ENCODE measurements at places on chromosomes 6 and 20. TPM values are rescaled to one million over a fixed set of nuclear protein-coding genes. Genes with fewer than 3 reads are reported as not detected.

Gene FOXF2
- not detected for total RNA-seq

- peaks cover 23% of the 10 kb centered on the region for H3K4me1 ChIP-seq
- H3K4me3 ChIP-seq, result no peak overlapping the region
- DNase-seq, result no peak
These were observed 333.0 kb downstream of the CD83 start for GRCh38 chr6:14450578-14450977.

- no peak overlapping the region for H3K4me3 ChIP-seq
- no peaks in the 10 kb centered on the region for H3K27me3 ChIP-seq
- no peaks in the 10 kb centered on the region for H3K4me1 ChIP-seq
- H3K36me3 ChIP-seq, result no peaks in the 10 kb centered on the region
- no peak for DNase-seq
- H3K27ac ChIP-seq, result no peak overlapping the region
These were observed 93.5 kb downstream of the ESR1 start for GRCh38 chr6:151901009-151901411.

Gene TRAPPC3L
- total RNA-seq, result not detected

DNA sequence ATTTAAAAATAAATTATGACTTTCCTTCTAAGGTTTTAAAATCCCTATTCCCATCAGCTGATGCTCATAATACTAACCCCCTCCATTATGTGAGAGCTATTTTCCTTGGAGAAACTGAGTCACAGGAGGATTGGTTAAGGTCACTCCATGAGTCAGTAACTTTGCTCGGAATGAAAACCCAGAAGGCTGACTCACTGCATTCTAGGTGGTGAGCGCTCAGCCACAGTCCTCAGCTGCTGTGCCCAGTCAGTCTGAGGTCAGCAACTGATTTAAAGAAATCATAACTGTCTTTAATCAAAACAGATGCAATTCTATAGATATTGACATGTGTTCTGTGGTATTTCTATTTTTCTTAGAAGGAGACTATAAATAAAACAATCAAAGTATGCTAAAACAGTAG, 359.2 kb downstream of the GJA1 start:
- no peaks in the 10 kb centered on the region for H3K36me3 ChIP-seq
- no peaks in the 10 kb centered on the region for H3K4me1 ChIP-seq
- H3K27me3 ChIP-seq, result no peaks in the 10 kb centered on the region

GRCh38 chr6:113901482-113901881, 44.3 kb downstream of the MARCKS start:
- H3K4me3 ChIP-seq, result no peak overlapping the region
- H3K27me3 ChIP-seq, result no peaks in the 10 kb centered on the region
- no peak for DNase-seq

GRCh38 chr20:20491110-20491783, 123.3 kb downstream of the INSM1 start:
- H3K36me3 ChIP-seq, result peaks cover 66% of the 10 kb centered on the region
- no peaks in the 10 kb centered on the region for H3K27me3 ChIP-seq
- DNase-seq, result no peak
- H3K27ac ChIP-seq, result no peak overlapping the region

DNA sequence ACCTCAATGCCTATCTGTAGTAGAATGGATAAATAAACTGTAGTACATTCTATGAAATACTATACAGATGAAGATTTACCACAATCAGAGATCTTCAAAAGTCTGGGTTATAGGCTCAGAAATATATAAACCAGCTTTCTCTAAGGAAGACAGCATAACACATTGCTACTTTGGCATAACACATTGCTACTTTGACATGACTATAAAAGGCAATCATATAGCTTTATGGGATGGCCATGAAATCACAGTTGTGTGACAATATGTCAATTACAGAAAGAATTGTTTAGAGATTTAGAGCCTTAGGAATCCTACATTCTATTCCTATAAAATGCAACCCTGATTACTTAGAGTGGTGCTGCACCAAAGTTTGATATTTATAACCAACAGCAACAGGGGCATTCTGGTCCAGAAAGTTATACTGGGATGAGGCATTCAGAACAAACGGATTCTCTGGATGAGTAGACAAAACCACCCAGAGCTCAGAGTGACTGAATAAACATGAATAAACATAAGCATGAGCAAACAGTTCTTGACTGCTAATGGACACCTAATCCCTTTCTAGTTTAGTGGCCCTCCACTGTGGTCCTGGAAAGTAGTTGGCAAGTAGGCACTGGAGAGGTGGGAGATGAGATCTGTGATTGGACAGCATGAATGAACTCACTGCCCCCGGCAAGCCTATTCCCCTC, 12.0 kb downstream of the TTI1 start:
- no peak for DNase-seq
- H3K36me3 ChIP-seq, result peaks cover 28% of the 10 kb centered on the region
- H3K4me1 ChIP-seq, result no peaks in the 10 kb centered on the region
- H3K27me3 ChIP-seq, result no peaks in the 10 kb centered on the region
- no peak overlapping the region for H3K4me3 ChIP-seq
- H3K27ac ChIP-seq, result no peak overlapping the region

DNA sequence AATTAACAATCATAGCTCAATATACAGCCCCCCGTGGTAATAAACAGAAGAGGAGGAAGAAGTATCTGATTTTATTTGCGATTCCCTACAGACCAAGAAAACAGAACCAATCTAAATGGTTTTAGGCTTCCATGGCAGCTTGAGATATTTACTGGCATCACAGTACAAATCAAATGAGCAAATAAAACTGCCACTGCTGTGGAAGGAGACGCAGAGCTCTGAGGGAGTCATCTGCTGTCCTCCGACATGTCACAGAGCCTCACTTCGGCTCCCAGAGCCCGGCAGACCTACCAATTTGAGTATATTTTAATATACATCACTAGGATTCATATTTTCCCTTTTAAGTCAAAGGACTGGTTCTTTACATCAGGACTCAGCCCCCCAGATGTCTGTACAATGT, 145.2 kb upstream of the KCNQ5 start:
- no peak overlapping the region for H3K4me3 ChIP-seq
- DNase-seq, result no peak
- no peaks in the 10 kb centered on the region for H3K4me1 ChIP-seq
- no peak overlapping the region for H3K27ac ChIP-seq
- no peaks in the 10 kb centered on the region for H3K27me3 ChIP-seq
- no peaks in the 10 kb centered on the region for H3K36me3 ChIP-seq

DNA sequence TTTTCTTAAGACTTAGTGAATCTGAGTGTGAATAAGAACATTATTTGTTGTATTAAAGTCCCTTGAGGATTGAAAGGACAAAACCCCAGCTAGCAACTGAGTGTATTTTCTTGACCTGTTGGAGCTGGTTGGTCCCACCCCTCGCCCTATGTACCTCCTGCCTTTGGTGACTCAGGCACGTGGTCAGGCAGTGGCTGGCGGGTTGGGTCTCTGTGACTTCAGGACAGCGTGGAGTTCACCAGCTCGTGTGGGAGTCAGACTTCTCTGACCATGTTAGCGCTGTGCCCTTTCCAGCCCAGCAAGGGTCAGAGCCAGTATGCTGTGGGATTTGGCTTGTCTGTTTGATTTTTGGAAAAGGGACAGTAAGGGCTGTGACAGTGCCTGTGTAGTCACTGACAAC, 93.7 kb downstream of the SSR1 start:
- no peaks in the 10 kb centered on the region for H3K27me3 ChIP-seq
- H3K4me3 ChIP-seq, result no peak overlapping the region
- DNase-seq, result no peak

Gene CEP162
- total RNA-seq, result 8.1 TPM

Gene MAVS
- 49.2 TPM for total RNA-seq

Gene ZFP57
- not detected for total RNA-seq

GRCh38 chr20:43717616-43717995, 9.2 kb downstream of the GTSF1L start:
- H3K4me3 ChIP-seq, result no peak overlapping the region
- H3K27ac ChIP-seq, result no peak overlapping the region
- H3K36me3 ChIP-seq, result no peaks in the 10 kb centered on the region

Gene PHF3
- total RNA-seq, result 141 TPM

Gene MYLK4
- total RNA-seq, result 0.24 TPM

Gene RSPH4A
- total RNA-seq, result 0.62 TPM

Gene UCKL1
- 48.9 TPM for total RNA-seq

DNA sequence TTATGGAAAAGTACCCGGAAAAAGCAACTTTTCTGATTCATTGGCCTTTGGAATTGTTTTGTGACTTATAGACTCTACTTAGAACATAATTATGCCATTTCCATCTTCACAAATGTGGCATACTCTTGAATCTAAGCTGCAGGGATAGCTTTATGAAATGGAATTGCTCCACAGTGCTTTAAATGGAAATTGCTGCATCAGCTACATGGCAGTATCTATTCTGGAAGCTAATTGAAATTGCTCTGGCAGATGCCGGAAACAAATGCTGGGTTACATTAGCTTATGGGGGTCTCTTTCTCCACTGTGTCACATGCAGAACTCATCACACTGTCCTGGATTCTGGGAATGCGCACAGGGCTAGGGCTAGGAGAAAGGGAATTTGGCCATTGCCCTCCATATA, 108.9 kb downstream of the SAMD5 start:
- H3K4me3 ChIP-seq, result no peak overlapping the region
- DNase-seq, result no peak
- H3K36me3 ChIP-seq, result no peaks in the 10 kb centered on the region

DNA sequence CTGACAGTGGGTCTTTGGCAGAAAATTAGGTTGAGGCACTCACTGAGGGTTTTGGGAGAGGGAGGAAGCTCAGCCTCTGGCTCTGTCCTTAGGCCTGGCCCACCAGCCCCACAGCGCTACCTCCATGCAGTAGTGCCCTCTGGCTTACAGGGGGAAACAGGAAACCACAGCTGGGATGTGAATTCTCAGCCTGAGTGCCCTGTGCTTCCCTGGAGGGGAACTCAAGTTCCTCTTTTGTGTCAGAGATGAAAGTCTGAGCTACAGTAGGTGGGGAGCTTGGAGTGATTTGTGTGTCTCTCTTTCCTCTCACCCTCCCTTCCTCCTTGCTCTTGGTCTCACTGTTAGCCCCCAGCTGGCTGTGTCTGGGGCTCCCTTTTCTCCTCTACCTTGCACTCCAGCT, 48.2 kb upstream of the BLCAP start:
- H3K4me3 ChIP-seq, result no peak overlapping the region

DNA sequence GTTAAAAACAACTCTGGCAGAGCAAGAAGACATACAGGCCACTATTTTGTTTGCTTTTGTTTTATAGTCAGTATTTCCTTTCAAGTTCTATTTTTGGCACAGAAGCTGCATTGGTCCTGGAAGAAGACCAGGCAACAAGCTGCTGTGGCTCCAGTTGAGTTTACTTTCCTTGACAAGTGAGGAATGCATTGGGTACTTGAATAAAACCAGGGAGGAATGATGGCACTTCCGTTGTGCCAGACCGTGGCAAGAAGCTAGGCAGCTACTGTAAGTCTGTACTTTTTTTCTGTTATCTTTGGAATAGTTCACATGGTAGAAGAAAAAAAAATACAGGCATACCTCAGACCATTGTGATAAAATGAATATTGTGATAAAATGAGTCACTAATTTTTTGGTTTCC, 66.3 kb downstream of the NCOA3 start:
- peaks cover 4% of the 10 kb centered on the region for H3K4me1 ChIP-seq
- no peak overlapping the region for H3K4me3 ChIP-seq
- DNase-seq, result no peak
- no peaks in the 10 kb centered on the region for H3K36me3 ChIP-seq
- H3K27ac ChIP-seq, result no peak overlapping the region
- no peaks in the 10 kb centered on the region for H3K27me3 ChIP-seq

Gene KCNK5
- total RNA-seq, result not detected

DNA sequence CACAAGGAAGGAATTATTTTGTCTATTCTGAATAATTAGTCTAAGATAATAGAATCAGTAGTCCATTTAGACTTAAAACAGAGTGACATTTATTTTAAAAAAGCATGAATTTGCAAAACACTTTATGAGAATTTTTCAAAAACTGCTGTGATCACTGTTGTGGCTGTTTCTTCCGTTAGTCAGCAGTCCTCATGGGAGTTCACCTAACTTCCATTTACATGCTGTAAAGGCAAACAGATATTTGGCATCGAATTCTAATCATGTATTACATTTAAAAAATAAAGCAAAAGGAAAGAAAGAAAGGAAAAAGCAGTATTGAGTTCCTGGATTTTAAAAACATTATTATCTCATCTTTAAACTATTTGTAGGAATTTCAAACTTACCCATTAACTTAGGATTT, 111.8 kb downstream of the MTHFD1L start:
- H3K27ac ChIP-seq, result no peak overlapping the region
- H3K36me3 ChIP-seq, result no peaks in the 10 kb centered on the region
- DNase-seq, result no peak
- no peaks in the 10 kb centered on the region for H3K4me1 ChIP-seq
- H3K27me3 ChIP-seq, result no peaks in the 10 kb centered on the region

GRCh38 chr6:32967151-32968091, 973 bp upstream of the BRD2 start:
- H3K27me3 ChIP-seq, result no peaks in the 10 kb centered on the region
- H3K4me1 ChIP-seq, result peaks cover 31% of the 10 kb centered on the region

GRCh38 chr20:51034988-51035656, 12.2 kb upstream of the KCNG1 start:
- H3K27me3 ChIP-seq, result no peaks in the 10 kb centered on the region
- H3K4me3 ChIP-seq, result no peak overlapping the region
- no peak for DNase-seq
- H3K27ac ChIP-seq, result no peak overlapping the region
- H3K4me1 ChIP-seq, result no peaks in the 10 kb centered on the region

Gene PDYN
- not detected for total RNA-seq

Gene AGER
- total RNA-seq, result 45.5 TPM

DNA sequence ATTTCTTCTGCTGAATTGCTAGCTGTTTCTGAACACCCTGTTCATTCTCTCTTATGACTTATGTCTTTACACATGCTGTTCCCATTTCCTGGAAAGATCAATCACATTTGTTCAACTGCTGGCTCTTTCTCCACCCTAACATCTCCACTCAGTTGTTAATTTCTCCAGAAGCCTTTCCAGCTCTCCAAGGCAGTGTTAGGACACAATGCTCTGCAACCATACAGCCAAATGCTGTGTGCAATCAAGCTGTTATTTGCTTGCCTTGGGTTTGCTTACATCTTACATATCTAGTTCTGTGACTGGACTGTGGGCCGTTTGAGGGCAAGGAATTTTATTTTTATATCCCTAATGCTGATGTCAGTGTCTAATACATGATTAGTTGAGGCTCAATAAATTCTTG, 24.2 kb upstream of the CITED2 start:
- no peaks in the 10 kb centered on the region for H3K36me3 ChIP-seq
- H3K4me1 ChIP-seq, result no peaks in the 10 kb centered on the region
- no peaks in the 10 kb centered on the region for H3K27me3 ChIP-seq
- no peak overlapping the region for H3K27ac ChIP-seq
- H3K4me3 ChIP-seq, result no peak overlapping the region

DNA sequence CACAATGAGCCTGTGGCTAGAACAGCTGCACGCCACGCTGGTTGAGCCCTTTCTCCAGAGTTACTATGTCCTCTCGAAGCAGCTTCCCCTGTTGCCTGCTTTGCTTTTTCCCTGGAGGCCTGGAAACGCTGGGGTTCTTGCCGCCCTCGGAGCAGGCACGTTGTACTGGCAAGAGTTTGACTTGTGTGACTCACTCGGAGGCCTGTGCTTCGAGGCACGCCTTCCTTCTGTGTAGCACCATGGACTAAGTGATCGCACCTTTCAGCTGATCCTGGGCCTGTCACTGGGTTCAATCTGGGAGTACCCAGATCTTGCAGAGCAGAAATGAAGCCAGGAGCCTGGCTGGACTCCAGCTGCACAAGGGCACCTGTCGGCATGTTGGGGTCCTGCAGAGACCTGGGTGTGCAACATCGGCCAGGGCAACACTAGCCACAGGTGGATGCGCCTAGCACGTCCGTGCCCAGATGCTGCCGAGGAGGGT, 5.2 kb downstream of the INSM1 start:
- H3K36me3 ChIP-seq, result no peaks in the 10 kb centered on the region
- H3K4me3 ChIP-seq, result no peak overlapping the region
- no peaks in the 10 kb centered on the region for H3K27me3 ChIP-seq
- H3K27ac ChIP-seq, result no peak overlapping the region
- no peaks in the 10 kb centered on the region for H3K4me1 ChIP-seq
- no peak for DNase-seq

Data from naive thymus-derived CD4-positive, alpha-beta T cell (primary cell).